ENCODE measurements at places on chromosomes 5 and 9. TPM values are rescaled to one million over a fixed set of nuclear protein-coding genes. Genes with fewer than 3 reads are reported as not detected.

THBS4 gene
- polyA plus RNA-seq: 198 TPM

MRPL36 gene
- polyA plus RNA-seq: 30.9 TPM

PDZD2 gene
- polyA plus RNA-seq: 6.1 TPM

PCDHGA2 gene
- 2.1 TPM for polyA plus RNA-seq

FBP2 gene
- 91.5 TPM for polyA plus RNA-seq

ADGRD2 gene
- 0.08 TPM for polyA plus RNA-seq

C9orf153 gene
- 0.22 TPM for polyA plus RNA-seq

AJM1 gene
- polyA plus RNA-seq: 2.4 TPM

POLR3G gene
- polyA plus RNA-seq: 1.8 TPM

MLANA gene
- 0.80 TPM for polyA plus RNA-seq

ZNF189 gene
- 19.2 TPM for polyA plus RNA-seq

FRMPD1 gene
- polyA plus RNA-seq: 12.5 TPM

PDGFRB gene
- 115 TPM for polyA plus RNA-seq

SLIT3 gene
- 6.8 TPM for polyA plus RNA-seq

IFNA2 gene
- polyA plus RNA-seq: not detected

SNCB gene
- polyA plus RNA-seq: not detected

BTNL8 gene
- polyA plus RNA-seq: not detected

FOXD4L5 gene
- 0.90 TPM for polyA plus RNA-seq

GABRB2 gene
- polyA plus RNA-seq: 0.76 TPM

OR1L6 gene
- not detected for polyA plus RNA-seq

GGTA1 gene
- polyA plus RNA-seq: 9.1 TPM

FAT2 gene
- 0.66 TPM for polyA plus RNA-seq
